ENCODE measurements at places on chromosomes 1 and 21.

GRCh38 chr1:15206418-15207030, 40.5 kb upstream of the FHAD1 start:
- no peak for DNase-seq

GRCh38 chr21:17854745-17855144, 35.6 kb upstream of the C21orf91 start:
- no peak for DNase-seq

DNA sequence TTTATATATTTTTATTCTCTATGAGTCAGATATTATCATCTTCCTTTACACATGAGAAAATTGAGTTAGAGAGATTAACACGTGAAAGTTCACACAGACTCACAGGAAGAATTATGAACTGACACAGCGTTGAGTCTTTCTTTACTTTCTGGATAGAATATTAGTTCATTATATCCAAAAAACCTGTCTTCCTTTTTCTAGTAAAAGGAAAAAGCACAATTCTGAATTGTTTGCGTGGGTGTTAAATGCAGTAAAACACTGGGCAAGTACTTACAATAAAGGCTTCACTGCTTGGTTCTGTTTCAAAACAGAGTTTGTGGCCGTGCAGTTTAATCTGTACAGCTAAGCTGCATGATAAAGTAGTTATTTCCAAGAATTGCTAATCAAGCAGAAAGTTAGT, 10.8 kb downstream of the MAGI3 start:
- no peak for DNase-seq

DNA sequence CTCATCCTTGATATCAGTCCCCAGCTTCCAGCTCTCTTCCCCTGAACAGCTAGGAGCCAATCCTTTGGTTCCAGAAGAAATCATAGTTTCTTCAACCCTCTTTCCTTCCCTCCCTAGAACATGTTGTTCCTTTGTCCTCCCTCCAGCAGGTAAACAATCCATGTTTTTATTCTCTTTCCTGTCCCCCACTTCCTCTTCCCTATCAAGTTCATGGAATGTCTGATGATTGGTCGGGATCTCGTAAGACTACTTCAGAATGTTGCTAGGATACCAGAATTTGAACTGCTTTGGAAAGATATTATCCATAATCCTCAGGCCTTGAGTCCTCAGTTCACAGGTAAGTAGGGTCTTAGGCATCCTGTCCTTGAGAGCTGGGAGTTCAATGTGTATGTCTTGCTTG, 23.1 kb upstream of the SLC27A3 start:
- DNase-seq: no peak

DNA sequence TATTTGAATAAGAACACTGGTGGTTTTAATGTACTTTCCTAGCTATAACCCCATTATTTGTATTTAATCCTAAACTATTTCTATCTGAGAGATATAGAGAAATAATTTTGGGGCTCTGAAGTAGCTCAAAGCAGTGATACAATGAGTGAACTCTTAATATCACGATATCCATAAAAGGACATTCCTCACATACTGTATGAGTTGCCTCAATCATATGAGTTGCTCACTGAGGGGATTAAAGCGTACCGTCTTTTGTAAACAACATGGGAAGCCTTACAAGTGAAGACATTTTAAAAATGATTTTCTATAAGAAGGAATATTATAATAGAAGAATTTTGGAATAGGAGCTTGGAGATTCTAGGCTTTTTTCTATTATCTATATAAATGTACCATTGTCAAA, 21.5 kb downstream of the BRINP3 start:
- no peak for DNase-seq

DNA sequence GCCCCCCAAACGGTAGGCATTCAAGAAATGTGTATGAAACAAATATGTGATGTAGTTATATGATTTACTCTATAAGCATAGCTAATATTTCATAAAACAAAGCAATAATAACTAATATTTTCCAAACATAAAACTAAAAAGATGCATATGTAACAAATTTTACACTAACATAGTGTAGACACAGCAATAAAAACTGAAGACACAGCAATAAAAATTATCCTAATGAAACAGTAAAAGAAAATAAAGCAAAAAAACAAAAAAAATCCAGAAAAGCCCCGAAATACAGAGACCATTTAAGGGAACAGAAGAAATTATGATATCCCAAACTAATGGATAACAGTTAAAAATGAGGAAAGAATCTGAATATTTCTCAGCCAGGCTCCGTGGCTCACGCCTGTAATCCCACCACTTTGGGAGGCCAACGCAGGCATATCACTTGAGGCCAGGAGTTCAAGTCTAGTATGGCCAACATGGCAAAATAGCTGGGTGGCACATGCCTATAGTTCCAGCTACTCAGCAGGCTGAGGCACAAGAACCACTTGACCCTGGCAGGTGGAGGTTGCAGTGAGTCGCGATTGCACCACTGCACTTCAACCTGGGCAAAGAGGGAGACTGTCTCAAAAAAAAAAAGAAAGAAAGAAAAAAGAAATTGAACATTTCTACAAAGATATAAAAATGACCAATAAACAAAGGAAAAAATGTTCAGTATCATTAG, 38.2 kb upstream of the PSMG1 start:
- no peak for DNase-seq

GRCh38 chr1:224080115-224080774, 33.7 kb upstream of the FBXO28 start:
- DNase-seq: no peak

- no peak for DNase-seq
Measured at GRCh38 chr1:150514913-150515327, 632 bp upstream of the FALEC start.

DNA sequence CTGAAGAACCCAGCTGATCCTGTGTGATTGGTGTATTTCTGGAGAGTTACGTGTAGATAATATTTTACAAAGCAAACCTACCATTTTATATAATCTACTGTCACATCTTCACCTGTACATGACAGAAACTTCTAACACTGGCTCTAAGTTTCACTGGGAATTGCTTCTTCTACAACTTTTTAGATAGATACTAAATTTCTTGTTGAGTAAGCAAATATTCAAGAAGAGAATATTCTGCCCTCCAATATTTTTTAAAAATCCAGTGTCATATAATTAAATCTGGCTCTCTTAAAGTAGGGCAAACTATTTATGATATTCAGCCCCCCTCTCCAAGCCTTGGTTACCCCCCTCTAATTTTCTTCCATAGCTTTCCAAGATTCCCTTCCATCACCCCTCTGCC, 50.1 kb downstream of the MROH9 start:
- DNase-seq: no peak

- no peak for DNase-seq
Measured at GRCh38 chr1:197399755-197400521, 131.9 kb downstream of the CRB1 start.

DNA sequence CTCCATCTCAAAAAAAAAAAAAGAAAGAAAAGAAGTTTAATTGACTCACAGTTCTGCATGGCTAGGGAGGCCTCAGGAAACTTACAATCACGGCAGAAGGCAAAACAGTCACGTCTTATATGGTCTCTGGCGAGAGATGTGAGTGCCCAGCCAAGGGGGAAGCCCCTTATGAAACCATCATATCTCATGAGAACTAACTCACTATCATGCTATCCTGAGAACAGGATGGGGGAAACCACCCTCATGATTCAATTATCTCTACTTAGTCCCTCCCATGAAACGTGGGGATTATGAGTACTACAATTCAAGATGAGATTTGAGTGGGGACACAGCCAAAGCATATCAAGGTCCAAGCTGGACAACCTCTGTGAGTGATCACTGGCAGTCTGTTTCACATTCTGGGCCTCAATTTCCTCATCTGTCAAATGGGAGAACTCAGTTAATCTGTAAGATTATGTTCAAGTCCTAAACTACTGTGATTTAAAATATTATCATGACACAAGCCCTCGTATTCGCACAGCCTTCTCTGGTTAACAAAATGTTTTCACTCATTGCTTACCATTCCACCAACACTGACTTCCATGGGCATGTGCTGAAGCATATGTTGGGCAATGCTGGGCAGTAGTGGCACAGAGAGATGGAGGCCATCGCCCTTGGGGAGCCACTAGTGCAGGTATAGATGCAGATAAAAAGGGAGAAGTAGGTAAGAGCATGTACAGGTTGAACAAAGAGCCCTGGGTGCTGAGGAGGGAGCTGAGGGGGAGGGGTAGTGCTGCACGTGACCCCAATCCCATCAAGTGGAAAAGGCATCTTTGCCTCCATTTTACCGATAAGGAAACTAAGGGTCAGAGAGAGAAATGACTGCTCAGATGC, 46.2 kb upstream of the SLC2A1 start:
- no peak for DNase-seq

- DNase-seq: no peak
Measured at GRCh38 chr1:67489643-67490042, 59.4 kb upstream of the SERBP1 start.

DNA sequence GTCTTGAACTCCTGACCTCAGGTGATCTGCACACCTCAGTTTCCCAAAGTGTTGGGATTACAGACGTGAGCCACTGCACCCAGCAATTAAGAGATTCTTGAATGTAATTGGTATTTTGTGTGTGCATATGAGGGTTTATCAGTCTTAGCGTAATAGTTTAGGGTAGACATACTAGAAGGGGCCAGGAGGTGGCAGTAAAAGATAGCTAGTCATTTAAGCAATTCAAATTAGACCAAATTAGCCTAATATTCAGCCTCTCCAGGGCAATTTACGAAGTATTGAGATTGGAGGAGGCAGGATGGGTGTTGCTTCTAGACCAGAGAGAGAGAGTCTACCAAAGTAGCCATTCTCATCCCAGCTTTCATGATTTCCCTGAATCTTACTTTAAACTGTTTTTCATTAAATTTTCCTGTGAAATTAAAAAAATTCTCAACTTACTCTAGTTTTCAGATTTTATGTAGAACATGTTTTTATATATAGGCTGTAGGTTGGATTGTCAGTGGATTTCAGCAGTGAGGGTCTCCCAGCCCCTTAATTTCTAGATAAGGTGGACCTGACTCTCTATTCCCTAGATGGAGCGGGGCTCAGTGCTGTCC, 119.7 kb downstream of the HHAT start:
- no peak for DNase-seq

GRCh38 chr1:71304125-71304524, 223.3 kb upstream of the ZRANB2 start:
- no peak for DNase-seq

DNA sequence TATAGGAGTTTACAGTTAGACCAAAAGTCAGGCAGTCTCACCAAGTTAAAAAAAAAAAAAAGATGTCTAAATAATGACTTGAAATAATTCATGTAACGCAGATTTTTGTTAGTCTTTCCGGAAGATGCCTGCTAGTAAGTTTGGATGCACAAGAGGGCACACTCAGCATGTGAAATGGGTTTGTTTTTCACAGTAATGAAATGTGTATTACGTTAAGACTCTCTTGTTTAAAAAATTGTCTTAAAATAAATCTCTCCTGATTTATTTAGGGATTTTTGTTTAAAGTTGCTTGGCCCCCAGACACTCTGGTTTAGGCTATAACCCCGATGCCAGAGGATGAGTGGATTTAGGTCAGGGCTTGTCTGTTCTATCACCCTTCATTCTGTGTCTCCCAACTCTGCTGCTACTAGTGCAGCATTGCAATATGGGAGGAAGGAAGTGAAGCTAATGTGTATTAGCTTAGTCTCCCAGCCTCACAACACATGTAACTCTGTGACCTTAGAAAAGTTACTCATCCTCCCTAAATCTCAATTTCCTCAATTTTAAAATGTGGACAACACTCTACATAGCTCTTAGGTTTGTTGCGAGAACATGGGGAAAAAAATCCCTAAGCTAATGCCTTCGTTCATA, 25.7 kb downstream of the CTH start:
- DNase-seq: no peak

GRCh38 chr1:30378991-30379581, 344.3 kb downstream of the MATN1 start:
- no peak for DNase-seq

GRCh38 chr1:231493421-231494185, 34.9 kb upstream of the TSNAX start:
- DNase-seq: no peak

DNA sequence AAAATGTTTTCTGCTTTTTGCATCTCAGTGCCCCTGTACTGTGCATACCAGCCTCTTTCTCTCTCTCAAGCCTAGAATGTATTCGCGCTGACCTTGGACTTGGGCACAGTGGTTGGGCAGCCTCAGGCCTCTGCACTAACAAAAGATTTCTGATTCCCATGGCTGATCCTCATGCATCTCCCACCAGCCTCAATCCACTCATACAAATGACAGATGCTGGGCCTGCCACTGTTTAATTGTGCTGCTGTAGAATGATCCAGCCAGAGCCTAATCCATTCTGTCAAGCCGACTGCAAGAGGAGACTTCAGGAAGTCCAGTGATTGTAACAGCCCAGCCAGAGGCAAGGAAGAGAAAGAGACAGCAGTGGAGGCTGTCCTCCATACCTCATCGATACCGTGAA, 180.8 kb downstream of the ASTN1 start:
- DNase-seq: no peak

- DNase-seq: peak; percentile 17
Measured at GRCh38 chr1:227887697-227888403, 59.9 kb downstream of the WNT9A start.

DNA sequence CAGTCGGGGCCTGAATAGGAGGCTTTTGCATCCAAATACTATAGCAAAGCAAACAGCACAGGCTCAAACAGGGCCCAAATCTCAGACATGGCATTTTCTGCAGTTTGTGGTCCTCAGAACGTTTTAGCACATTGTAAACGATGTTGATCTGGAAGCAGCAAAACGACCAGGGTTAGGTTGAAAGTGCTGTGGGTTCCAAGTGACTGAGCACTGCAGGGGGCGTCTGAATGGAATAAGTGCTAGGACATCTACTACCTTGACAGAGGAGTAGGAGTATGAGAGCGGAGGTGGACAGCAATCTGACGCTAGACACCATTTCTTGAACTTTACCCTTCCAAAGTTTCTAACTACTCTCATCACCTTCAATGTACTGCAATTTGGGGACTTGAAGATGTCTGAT, 214.9 kb downstream of the BARHL2 start:
- DNase-seq: no peak

- no peak for DNase-seq
Measured at GRCh38 chr1:7172804-7173203, 387.6 kb downstream of the CAMTA1 start.

DNA sequence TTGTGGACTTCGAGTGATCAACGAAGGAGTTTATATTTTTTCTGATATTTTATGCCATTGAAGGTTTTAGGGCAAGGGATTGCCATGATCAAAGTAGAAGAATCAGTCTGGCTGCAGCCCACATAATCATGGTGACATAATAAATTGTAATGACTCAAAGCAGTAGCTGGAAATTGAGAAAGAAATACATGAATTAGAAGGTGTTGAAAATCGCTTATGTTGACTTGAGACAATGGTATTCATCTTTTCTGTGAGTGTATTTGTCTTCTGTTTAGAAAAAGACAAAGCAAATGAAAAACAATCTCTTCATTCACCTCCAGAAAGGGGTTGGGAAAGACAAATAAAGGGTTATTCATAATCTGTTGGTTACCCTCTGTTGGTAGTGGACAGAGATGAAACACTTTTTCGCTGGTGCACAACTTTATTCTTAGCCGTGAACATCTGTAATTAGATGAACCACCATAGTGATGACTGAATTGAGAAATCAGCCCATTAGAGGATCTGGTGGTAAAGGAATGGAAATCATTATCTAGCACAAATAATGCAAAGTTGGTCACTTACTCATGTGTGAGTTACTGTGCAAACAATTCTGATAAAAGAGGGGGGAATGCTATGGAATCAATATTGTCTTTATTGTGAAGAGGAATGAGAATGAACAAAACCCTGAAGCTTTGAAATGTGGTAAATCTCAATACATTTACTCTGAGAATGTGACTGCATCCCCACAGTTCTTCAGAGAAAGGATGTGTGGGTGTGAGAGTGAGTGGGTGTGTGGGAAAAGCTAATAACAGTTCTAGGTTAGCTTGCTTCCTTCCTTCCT, 121.8 kb downstream of the NTNG1 start:
- DNase-seq: no peak

GRCh38 chr1:6822530-6823359, 37.5 kb downstream of the CAMTA1 start:
- DNase-seq: no peak
